ENCODE measurements at places on chromosomes 2 and 18.

GRCh38 chr2:121006743-121007489 is 271.2 kb downstream of the GLI2 start:
- no peak for DNase-seq

DNA sequence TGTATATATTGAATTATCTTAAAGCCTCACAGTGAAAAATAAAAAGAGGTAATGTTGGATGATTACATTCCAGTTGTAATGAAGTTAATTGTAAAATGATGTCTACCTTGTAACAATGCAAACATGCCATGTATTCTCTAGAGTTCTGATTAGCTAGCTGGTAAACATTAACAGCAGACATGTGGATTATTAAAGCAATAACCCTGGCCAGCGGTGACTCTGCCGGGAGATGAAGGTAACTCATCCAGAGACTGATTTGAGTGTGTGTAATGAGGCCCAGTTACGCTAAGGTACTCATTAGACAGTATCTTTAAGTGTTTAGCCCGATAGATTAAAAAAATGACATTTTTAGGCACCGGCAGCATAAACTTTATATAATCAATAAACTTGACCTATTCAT is 79.6 kb upstream of the REV1 start:
- peak; percentile 32 for DNase-seq

DNA sequence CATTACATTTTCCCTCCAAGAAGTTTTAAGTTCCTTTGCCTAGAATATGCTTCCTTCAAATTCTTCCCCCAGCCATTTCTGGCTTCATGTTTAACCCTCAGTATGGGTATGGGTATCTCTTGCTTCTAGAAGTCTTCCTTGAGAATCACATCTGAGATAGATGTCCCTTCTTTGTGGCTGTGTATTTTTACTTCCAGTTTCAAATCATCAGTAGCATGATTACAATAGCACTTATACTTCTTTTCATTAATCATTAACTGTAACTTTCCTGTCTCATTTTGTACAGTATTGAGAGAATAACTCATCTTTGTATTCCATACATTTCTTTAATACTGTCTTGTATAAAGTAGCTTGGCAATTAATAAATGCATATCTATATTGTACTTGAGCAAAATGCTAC is 17.3 kb upstream of the PDE1A start:
- no peak for DNase-seq

GRCh38 chr18:37672001-37672400 is 106.4 kb upstream of the CELF4 start:
- no peak for DNase-seq

GRCh38 chr2:85723707-85724360 is 29.7 kb downstream of the GNLY start:
- DNase-seq = no peak

- DNase-seq = no peak
These were observed 133.1 kb downstream of the EIPR1 start for GRCh38 chr2:3244486-3244885.

DNA sequence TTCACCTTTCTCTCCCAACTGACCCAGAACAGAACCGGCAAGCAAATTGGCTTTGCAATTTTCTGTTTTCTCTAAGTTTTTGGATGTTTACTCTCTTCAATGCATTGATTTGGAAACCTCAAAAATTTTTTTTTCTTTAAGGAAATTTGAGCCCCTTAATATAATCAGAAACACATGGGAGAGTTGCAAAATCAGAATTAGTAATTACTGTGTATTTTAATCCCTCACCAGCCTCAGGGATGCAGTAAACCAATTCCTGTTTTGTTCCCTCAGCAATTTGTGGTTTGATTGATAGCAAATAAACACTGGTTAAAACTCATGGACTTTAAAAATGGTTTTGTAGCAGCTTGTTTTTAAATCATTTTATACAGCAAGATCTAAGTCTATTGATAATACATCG is 281.5 kb downstream of the NEDD4L start:
- no peak for DNase-seq

DNA sequence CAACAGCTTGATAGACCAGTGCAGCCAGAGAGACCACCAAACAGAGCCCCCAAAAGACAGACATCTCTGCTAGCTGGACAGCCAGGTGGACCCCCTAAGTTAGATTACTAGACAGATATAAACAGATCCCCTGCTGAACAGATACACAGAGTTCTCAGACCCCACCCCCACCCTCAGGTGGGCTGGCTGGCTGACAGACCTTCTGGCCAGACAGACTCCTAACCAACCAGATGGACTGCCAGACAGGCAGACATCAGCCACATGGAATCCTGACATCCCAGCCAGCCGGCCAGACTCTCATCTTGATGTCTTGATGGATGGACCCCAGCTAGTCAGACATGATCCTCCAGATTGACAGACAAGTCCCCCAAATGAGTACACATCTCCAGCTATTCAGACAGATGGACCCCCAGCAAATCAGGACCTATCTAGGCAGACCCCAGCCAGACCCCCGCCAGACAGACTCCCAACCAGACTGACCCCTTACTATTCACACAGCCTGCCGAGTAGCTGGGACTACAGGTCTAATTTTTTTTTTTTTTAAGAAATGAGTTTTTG is 18.0 kb downstream of the PTPN18 start:
- DNase-seq = no peak

DNA sequence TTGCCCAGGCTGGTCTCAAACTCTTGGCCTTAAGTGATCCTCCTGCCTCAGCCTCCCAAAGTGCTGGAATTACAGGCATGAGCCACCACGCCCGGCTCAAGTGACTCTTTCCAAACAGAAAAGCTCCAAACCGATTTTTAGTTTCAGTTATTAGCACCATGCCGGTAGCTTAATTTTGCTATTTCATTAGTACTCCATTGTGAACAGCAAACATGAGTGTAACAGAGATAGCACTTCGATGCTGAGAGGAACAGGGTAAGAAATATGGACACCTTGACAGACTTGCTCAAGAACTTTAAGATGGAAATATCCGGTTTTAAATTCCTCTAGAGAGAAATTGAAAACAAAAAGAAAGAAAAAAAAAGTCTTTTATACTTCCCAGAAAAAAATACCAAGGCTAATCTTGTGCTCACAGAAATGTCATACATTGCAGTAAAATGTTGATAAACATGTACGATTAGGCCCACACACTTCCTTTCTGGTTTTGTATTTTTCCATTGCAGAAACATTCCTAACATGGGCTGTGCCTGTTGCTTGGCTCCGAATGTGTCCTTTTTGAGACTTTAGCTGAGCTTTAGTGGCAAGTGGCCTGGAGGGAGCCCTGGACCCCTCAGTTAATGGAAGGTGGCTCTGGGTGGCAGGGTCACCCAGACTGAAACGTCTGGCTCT is 18.3 kb downstream of the FHL2 start:
- DNase-seq = no peak

DNA sequence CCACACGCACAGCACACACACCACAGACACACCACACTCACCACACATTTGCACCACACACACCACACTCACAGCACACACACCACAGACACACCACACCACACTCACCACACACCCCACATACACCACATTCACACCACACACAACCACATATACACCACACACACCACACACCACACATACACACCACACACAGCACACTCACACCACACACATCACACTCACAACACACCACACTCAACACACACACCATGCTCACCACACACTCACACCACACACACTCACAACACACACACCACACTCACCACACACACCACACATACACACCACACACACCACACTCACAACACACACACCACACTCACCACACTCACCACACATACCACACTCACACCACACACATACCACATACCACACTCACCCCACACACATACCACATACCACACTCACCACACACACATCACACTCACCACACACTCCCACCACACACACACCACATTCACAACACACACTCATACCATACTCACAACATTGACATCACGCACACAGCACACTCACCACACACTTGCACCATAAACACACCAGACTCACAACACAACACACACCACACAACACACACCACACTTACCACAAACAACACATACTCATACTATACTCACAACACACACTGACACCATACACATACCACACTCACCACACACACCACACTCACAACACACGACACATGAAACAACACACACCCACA is 60.0 kb downstream of the SDC1 start:
- DNase-seq = no peak

DNA sequence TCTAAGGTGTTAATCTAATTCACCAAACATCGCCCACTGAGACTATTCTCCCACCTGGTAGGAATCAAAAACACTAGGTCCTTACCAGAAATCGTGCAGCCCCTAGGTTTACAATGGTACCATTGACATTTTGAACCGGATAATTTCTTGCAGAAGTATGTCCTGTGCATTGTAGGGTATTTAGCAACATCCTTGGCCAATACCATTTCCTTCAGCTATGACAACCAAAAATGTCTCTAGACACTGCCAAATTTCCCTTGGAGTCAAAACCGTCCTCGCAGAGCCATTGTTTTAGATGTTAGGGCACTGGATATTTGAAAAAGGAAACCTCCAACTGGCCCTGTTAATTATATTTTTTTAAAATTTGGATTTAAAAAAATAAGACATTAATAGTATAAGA is 3.8 kb downstream of the VPS54 start:
- no peak for DNase-seq

DNA sequence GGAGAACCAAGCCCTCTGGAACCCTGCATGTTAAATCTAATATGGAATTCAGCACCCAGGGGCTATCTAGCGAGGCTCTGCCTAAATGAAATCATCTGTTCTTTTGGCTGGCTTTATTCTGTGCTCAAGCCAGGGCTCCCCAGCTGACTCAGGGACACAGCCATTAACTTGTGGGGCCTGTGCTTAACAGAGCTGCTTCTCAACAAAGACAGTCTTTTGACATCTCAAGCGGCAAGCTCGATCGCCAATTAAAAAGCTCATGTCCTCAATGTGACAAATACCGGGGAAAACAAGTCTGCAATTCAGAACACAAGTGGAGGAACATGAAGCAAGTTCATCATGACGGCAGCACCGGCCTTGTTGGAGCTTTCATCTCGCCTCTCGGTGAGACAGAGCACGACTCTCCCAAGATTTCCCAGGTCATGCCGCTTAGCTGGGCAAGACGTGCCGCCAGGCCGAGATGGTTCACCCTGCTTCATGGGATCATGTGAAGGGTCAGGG is 64.9 kb downstream of the KLHL29 start:
- no peak for DNase-seq

GRCh38 chr18:13371689-13372418 is 153.3 kb downstream of the LDLRAD4 start:
- no peak for DNase-seq

- no peak for DNase-seq
These were observed 1599.2 kb upstream of the TMEFF2 start for GRCh38 chr2:193793914-193794313.

DNA sequence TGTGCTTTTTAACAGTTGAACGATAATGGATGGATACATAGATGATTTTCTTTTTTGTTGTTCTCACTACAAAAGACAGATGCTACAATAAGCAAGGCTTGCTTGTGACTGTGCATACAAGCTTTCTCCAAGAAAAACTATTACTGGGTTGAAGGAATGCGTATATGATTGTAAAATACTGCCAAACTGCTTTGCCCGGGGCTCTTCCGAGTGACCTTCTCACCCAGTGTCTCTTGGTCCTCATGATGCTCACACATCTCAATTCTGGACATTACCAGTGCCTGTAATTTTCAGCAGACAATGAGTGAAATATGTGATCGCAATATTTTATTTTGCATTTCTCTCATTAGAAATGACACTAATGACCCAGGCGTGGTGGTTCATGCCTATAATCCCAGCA is 35.9 kb downstream of the INPP5D start:
- no peak for DNase-seq

- no peak for DNase-seq
These were observed 1.5 kb downstream of the CACNB4 start for GRCh38 chr2:152097290-152097800.

DNA sequence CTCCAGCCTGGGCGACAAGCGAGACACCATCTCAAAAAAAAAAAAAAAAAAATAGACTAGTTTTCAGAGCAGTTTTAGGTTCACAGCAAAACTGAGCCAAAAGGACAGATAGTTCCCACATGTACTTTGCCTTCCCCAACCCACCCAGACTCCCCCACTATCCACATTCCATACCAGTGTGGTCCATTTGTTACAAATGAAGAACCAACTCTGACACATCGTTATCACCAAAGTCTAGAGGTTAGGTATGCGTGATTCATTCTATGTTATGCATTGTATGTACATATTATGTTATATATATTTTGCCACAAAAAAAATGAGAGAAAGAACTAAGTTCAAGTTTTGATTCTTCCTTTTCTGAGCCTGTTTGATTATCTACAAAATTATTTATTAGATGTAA is 3.5 kb downstream of the DUSP11 start:
- DNase-seq = no peak

DNA sequence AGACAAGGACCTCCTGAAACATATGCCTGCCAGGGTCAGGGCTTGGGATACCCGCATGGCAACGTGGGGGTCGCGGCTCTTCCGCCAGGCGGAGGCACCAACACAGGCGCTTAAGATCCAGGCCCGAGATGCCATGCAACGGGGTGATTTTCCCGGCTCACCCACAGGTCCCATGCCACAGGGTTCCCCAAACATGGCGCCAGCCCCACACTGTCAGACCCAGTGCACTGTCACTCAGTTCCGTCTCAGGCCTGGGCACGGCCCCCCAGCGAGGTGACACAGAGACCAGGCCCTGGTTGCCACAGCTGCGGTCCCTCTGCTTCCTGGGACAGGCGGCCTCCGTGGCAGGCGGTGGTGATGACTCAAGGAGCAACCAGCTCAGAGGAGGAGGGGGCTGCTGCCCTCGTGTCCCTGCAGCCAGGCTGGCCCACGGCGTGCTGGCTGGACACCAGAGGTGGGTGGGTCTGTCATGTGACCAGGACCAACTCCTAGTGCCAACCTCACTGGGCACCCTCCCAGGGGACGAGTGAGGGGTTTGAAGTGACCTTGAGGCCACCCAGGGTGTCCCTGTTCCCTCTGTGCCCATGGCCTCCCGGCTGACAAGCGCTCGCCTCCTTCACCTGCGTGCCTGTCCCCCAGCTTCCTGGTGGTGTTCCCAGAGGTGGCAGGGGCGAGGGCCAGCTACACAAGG is 4.9 kb downstream of the PDCD1 start:
- no peak for DNase-seq

DNA sequence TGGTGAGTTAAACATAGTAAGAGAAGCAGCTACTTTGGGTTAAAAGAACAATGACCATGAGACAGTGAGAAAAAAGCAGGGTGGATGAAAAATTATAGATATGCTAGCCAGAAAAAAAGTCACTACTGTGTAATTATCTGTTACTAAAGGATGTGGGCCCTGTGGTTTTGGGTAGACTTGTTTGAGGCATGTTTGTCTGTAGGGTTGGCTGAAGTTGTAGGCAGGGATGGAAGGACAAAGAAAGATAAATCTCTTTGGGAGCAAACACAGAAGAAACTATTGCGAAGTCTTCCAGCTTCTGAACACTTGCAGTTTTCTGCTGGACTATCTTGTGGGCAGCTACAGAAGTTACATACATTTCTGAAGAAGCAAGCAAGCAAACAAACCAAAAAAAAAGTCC is 28.2 kb downstream of the RND3 start:
- DNase-seq = no peak

Measured in COR-L47 (cell line).